LHCN-M2 (cell line): ENCODE measurements at places on chromosomes 2 and 18. TPM values are rescaled to one million over a fixed set of nuclear protein-coding genes. Genes with fewer than 3 reads are reported as not detected.
A peak's percentile ranks its signal among the peaks of the same experiment; 100 is the strongest.

Gene NAT8
- total RNA-seq: not detected in 2 replicates

Gene MITD1
- 23.4 and 29.0 TPM in 2 replicates for total RNA-seq

Gene NBAS
- total RNA-seq: 35.1 and 38.4 TPM in 2 replicates

Gene TNFRSF11A
- 0.06 TPM in 2 replicates for total RNA-seq

Gene TDRD15
- not detected in 2 replicates for total RNA-seq

GRCh38 chr2:240183006-240183874, 42.8 kb upstream of the OTOS start:
- DNase-seq: no peak

DNA sequence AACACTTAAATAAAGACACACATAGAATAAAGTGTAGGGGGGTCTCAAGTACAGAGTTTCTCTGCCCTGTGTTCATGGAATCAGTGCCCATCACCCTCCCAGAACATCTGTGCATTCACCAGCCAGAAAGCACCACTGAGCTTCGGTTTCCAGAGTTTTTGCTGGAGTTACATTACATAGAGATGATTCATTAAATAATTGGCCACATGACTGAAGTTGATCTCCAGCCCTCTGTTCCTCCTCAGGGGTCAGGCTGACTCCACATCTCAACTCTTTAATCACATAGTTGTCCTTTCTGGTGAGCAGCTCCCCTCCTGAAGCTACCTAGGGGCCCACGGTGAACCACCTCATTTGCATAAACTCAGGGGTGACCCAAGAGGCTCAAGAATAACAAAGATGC, 129.8 kb downstream of the METTL4 start:
- DNase-seq: peak; percentile 20

- DNase-seq: no peak
Observed at GRCh38 chr2:168003876-168004275, 243.5 kb downstream of the STK39 start.

DNA sequence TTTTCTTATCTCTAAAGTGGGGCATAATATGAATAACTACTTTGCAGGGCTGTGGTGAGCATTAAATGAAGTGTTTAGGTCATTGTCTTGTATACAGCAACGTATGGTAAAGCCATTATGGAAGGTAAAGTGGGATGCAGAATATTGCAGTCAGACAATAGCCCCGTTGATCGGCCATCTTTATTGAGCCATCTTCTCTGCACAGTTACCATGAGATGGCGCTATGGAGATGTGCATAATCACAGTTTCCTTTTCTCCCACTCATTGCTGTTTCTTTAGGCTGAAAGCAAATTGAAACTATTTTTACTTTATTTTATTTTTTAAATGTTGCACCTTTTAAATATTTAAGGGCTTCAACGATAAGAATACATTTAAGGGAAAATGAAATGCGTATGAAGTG, 108.9 kb downstream of the THSD7B start:
- DNase-seq: no peak

GRCh38 chr2:105144941-105145300, 96.6 kb upstream of the GPR45 start:
- no peak for DNase-seq

- no peak for DNase-seq
Observed at GRCh38 chr2:75952173-75952572, 241.5 kb upstream of the GCFC2 start.

- DNase-seq: peak; percentile 34
Observed at GRCh38 chr2:99489063-99489760, 605 bp downstream of the REV1 start.

DNA sequence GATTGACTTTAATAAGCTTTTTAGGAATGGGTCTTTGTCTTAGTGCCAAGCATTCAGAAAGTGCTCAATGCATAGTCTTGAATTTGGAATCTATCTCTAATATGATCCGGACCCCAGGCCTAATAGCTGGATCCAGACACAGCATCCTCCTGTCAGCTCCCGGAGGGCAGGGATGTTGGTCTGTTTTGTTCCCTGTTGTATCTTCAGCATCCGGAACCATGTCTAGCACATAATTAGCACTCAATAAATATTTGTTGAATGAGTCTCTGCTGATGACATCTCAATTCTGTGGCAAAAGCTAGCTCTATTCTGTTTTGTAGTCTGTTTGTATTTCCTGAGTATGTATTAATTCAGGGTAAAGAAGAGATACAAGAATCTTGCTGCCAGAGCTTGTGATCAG, 169.1 kb downstream of the DCDC2C start:
- no peak for DNase-seq

GRCh38 chr18:5106730-5107129, 90.3 kb downstream of the AKAIN1 start:
- DNase-seq: no peak

- no peak for DNase-seq
Observed at GRCh38 chr2:15738225-15738546, 146.5 kb downstream of the DDX1 start.

GRCh38 chr2:173697929-173698328, 267.2 kb downstream of the SP3 start:
- DNase-seq: no peak
